ENCODE measurements at places on chromosomes 1 and 21.

DNA sequence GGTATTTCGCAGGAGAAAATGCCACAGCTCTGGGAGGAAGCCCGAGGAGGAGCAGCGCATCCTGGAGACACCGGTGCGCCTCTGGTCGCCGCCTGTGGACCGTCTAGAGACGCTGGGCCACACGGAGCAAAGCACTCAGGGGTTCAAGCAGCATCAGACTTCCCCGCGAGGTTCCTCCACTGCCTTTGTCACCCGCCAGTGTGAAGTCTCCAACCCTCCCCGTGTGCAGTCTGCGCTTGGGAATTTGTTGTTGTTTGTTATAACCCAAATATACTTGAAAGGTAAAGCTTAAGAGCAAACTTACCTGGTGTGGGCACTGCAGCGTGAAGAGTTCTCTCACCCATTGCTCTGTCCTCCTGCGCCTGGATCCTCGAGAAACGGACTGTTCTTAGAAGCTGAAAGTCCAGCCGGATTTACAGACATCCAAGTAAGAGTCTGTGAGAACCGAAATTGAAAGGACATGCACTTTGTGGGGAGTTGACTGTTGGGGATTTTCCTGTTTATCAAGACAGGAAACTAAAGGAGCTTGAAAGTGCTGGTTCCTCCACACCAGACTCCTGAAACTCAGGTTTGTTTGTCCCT lies at the start of gene GBP4:
Gene GBP4 (minus strand): TSS at position 452 of the 582 bp plus-strand sequence. CDS start 108 bp downstream, at position 344.
- DNase-seq = peak; percentile 23

- no peak for DNase-seq
Measured at GRCh38 chr1:149931212-149931790, 3.7 kb upstream of the SF3B4 start.

- no peak for DNase-seq
Measured at GRCh38 chr1:19405195-19405760, 80.1 kb downstream of the CAPZB start.

GRCh38 chr1:235470741-235471439 lies 33.4 kb downstream of the B3GALNT2 start:
- no peak for DNase-seq

DNA sequence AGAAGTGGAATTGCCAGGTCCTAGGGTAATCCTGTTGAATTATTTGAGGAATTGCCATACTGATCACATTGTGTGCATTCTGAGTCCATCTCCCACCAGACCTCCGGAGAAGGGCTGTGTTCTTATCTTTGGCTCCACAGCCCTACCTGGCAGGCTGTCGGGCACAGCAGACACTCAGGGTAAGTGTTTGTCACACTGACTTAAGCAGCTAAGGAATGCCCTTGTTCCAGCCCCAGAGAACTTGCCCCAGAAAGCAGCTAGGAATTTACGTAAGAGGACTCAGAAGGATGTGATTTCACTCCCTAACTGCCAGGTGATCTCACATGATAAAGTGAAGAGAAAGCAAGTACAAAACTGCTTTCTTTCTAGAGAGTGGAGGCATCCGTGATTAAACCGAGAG lies 21.0 kb downstream of the VASH2 start:
- no peak for DNase-seq

DNA sequence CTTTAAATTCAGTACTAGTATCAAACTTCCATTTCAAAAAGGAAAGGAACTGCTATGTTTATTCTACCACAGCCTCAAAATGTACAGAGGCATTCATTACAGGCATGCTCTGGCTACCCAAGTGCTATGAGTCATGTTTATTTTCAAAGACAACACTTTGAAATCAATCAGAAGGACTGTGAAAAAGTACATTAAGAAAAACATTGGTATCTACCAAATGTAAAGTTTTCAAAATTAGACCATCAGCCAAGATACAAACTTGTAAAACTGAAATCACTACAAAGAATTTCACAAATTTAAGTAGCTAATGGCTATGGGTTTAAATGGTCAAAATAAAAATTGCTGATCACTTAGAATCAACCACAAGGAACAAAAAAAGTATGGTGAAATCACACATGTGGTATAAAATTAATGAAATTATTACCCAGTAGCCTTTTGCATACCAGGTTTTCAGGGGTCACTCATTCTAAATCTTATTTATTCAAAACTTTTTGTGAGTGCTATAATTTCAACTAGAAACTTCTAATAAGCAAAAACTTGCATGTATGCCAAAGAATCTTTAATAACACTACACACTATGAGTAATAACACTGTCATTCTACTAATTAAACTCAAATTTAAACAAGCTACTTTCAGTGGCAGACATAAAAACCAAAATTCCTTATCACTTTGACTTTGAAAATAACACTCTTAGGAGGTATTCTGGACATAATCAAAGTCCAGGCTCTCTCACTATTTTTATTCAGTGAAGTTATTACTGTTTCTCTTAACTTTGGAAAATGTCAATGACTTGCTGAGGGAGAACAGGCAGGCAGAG lies 49.2 kb downstream of the ENAH start:
- peak; percentile 45 for DNase-seq

Measured in AG10803 (cell line).